NCI-H1436 treated with DMSO at 0.1 percent for 48 hours (cell line): ENCODE measurements at places on chromosomes 1 and 21.

DNA sequence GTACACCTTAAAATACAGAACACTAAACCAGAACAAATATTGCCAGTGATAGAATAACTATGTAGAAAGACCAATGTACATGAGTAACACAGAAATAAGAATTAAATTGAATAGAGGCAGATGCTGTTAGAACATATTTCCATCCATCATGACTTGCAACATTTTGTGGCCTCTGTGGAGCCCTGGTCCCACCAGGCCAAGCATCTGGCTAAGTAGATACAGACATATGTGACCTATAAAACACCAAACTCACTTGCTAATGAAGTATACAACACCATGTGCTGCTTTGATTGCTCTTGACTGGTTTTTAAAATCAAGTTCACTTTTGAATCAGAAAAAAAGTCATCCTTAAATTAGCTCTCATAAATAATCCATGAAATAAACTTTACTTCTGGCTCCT lies 20.5 kb downstream of the SLC19A2 start:
- DNase-seq: no peak

- DNase-seq: no peak
Observed at GRCh38 chr1:220325306-220325995, 53.2 kb upstream of the RAB3GAP2 start.

DNA sequence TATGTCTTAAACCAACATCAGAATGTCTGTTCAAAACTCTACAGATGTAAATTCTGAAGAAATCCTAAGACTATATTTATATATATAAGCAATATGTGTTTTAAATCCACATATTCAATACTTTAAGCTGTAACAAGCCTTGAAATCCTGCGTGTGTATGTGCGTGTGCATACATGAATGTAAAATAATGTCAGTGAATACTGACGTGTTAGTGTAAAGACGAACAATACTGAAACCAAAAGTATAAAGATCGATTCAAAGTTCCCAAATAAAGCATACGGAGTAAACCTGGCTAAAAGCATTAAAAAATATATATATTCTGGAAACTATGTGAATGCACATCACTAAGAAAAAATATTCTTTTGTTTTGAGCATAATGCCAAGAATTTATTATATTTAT lies 668.6 kb upstream of the NCAM2 start:
- DNase-seq: no peak

GRCh38 chr1:32250893-32251716 lies at the start of gene LCK:
Gene LCK, plus strand, starts transcription at chr1:32251265. Its CDS starts 23,065 bp downstream, at chr1:32274330.
- DNase-seq: no peak

DNA sequence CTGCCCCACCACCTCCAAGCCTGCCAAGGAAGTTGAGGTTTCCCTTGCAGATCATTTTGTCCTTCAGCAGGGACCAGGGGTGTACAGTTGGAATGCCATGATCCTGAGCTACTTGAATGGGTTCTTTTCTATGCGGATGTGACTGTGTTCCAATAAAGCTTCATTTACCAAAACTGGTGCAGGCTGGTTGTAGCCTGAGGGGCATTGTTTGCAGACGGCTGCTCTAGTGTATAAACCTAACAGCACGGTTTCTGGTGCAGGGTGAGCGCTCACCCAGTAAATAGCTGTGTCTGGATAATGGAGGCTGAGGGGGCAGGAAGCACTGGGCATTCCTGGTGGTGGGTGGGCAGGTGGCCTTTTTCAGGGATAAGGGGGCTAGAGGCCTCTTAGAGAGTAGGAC lies 72.7 kb upstream of the ACTL8 start:
- DNase-seq: no peak

GRCh38 chr1:15493869-15494390 lies 18.0 kb downstream of the CELA2B start:
- DNase-seq: no peak

DNA sequence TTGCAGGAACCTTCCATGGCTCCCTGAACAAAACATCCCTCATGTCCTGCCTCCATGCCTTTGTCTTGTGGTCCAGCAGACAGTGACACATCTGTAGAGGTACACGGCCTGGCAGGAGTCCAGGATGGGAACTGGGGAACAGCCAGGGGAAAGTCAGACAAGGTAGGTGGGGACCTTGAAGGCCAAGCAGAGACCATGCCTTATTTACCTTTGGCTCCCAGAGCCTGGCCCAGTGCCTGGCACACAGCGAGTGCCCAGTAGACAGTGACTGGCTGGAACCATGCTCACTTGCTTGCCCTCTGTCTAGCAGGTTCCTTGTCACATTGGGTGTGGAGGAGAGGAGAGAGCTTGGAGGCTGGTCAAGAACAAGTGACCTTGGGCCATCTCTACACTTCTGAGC lies 81.0 kb downstream of the BCAR3 start:
- DNase-seq: no peak
